Islet precursor cell (in vitro differentiated cells): ENCODE measurements at places on chromosomes 2 and 18.

- no peak for DNase-seq
Observed at GRCh38 chr2:16079637-16080036, 139.3 kb downstream of the MYCN start.

DNA sequence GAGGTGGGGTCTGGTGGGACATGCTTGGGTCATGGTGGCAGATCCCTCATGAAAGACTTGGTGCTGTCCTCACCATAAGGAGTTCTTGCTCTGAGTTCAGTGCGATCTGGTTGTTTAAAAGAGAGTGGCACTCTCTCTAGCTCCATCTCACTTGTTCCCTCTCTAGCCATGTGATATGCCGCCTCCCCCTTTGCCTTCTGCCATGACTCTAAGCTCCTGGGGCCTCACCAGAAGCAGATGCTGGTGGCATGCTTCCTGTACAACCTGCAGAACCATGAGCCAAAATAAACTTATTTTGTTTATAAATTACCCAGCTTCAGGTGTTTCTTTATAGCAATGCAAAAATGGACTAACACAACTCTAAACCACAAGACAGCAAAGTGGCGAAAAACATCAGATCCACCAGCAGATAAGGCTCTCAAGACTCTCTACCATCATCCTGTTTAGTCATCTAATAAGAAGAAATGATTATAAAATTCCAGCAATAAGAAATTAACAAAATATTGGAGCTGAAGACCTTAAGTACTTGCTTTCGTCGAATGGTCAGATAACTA lies 75.5 kb downstream of the OLA1 start:
- DNase-seq, result no peak

DNA sequence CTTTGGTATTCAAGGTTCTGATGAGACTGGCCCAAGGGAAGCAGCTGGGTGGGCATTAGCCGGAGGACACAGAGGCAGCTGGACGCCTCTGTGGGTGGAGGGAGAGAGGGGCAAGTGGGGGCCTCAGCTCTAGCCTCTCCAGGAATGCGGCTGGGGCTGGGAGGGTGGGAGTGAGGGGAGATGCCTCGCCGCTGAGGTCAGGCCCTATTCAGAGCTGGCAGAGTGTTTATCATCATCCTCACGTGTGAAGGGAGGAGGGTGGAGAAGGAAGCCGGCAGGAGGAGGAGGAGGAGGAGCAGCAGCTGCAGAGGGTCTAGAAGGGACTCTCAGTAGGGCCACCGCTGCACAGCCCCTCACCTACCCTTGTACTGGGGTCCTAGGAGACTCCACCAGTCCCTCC lies 43.1 kb downstream of the TNS1 start:
- peak; percentile 93 for DNase-seq

DNA sequence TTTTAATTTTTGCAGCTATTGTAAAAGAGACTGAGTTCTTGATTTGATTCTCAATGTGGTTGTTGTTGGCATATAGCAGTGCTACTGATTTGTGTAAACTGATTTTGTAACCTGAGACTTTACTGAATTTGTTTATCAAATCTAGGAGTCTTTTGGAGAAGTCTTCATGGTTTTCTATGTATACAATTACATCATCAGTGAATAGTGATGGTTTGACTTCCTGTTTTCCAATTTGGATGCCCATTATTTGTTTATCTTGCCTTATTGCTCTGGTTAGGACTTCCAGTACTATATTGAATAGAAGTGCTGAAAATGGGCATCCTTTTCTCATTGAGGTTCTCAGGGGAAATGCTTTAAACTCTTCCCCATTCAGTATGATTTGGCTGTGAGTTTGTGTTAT lies 99.7 kb downstream of the GULP1 start:
- DNase-seq, result no peak

DNA sequence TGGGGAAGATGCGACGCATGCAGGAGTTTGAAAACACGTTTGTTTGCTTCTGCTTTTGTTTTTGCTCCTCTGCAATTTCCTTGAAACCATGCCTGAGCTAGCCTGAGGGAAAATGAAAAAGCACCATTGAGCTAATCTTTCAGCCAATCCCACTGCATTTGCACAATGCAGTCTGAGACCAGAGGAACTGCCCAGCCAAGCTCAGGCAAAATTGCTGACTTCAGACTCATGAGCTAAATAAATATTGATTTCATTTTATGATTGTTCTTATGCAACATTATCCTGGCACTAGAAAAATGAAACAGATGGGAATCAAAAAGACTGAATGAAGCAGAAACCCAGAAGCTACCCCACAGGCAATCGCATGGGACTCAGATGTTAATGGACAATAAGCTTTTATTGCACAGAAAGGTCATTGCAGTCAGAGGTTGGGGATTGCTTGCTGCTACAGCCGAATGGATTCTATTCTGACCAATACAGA lies 37.0 kb downstream of the TPRKB start:
- DNase-seq, result no peak

- no peak for DNase-seq
Observed at GRCh38 chr2:66919286-66919685, 477.8 kb upstream of the ETAA1 start.

DNA sequence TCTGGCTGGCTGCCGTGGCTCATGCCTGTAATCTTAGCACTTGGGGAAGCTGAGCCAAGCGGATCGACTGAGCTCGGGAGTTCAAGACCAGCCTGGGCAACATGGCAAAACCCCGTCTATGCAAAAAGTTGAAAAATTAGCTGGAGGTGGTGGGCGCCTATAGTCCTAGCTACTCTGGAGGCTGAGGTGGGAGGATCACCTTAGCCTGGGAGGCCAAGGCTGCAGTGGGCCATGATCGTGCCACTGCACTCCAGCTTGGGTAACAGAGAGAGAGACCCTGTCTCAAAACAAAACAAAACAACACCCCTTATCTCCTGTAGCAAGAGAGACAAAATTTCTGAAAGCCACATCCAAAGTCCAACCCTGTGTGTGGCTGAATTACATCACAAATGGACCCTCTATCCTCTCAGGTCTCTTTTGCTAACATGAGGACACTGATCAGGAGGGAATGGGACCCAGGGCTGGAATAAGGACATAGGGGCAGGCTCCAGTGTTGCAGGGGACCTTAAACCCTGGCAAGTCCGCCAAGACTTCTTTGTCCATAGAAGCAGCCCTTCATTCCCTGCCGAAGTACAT lies 64.8 kb downstream of the PSMG2 start:
- no peak for DNase-seq

DNA sequence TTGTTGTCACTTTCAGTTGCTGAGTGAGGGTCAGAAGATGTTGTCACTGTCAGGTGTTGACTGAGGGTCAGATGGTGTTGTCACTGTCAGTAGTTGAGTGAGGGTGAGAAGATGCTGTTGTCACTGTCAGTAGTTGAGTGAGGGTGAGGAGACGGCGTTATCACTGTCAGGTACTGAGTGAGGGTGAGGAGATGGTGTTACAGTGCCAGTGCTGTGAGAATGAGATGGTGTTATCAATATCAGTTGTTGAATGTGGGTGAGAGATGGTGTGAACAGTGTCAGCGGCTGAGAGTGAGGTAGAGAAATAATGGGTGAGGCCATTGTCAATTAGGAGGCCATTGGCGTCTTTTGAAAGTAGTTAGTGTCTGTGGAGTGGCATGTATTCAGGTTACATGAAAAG lies 1.6 kb upstream of the ATP9B start:
- no peak for DNase-seq

DNA sequence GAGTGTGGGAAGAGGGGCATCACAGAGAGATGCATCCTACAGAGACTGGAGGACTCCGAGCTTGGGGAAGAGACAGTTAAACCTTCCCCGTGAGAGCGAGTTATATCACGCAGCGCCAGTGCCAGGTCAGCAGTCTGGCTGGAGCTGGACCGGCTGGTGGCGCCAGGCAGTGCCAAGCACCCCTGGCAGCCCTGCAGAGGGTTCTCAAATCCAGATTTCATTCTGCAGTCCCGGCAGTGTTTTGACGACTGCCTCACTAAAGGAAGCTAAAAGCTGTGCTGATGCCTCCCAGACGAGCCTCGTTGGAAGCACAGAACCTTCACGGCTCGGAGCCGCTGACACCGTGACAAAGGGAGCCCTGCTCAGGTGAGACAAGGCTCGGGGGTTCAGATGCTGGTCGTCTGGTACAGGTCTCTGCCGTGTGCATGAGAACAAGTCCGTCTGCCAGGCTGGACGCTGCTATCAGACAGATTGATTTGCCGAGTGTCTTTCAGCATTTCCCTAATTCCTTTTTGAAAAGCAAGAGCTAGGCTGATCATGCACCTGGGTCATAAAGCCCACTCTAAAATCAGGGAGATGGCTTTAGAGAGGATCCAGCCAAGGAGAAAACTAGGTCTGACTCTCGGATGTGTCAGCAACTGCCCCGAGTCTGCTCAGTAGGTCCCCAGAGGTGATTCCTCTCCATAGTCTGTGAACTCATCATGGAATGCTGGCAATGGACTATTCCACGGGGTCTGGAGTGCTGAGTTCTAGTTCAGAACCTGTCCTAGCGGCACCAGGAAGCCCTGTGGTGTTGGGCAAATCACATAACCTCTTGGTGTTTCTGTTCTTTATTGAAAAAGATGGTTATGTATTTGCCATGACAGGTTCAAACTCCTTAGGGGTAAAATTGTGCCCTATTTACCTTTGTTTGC lies 240.6 kb downstream of the SOX11 start:
- DNase-seq, result no peak

GRCh38 chr2:160292225-160292624 lies 92.2 kb upstream of the ITGB6 start:
- DNase-seq, result no peak

GRCh38 chr2:8694737-8695136 lies 12.9 kb downstream of the ID2 start:
- no peak for DNase-seq
